ENCODE measurements at places on chromosomes 7 and 10.

GRCh38 chr7:32643194-32643593 lies 147.9 kb downstream of the AVL9 start:
- no peak for DNase-seq

- DNase-seq, result no peak
Observed at GRCh38 chr10:26090026-26090425, 126.5 kb upstream of the GAD2 start.

- DNase-seq, result no peak
Observed at GRCh38 chr10:70145166-70145665, 1.3 kb downstream of the TYSND1 start.

GRCh38 chr10:14536241-14537213 lies 205.8 kb upstream of the FRMD4A start:
- no peak for DNase-seq

DNA sequence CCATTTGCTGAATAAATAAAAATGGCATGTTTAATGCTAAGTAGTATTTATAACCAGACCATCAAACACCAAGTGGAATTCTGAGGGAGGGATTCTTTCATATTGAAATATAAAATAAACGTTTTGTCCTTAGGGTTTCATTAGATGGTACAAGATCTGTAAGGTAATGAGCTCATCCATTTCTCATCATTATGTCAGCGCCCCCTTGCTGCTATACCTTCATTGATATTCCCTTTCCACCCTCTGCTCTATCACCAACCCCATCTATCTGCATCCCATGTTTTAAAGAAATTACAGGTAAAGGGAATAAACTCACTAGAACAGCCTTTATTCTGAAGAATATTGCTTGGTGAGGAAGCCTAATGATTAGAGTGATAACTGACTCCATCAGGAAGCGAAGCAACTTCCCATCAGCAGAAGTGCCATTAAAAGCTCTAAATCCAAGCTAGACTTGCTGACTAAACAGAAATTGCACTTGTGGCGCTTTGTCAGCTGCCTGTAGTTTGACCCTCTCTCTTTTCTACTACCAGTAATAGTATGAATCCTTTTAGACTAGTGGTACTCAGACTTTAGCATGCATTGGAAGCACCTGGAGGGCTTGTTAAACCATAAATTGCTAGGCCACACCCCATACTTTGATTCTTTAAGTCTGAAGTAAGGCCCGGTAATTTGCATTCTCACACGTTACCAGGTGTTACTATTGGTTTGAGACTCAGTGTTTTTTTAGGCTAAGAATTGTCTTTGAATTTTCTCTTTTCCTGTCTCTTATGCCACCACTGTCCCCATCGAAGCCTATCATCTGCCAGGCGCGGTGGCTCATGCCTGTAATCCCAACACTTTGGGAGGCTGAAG lies 27.5 kb downstream of the ADD3 start:
- no peak for DNase-seq

DNA sequence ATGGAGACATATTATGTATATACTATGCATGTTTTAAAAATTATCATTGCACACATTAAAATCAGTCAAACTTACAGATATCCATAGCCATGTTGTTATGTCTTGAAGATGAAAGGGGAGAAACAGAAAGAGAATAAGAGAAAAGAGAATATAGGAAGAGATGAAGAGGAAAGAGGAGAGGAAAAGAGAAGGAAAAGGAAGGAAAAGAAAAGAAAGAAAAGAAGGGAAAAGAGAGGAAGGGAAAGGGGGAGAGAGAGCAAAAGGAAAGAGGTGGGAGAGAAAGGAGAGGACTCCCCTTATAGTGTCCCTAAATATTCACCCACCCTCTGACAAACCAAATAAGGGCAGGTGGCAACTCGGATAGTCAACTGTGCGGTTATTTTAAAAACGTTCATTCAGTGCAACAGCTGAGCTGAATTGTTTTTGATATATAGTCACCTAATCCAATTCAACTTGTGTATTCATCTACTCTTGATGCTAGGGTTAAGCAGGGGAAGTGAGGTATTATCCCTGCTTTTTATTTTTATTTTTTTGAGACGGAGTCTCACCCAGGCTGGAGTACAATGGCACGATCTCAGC lies 14.6 kb downstream of the SVIL start:
- DNase-seq, result no peak

DNA sequence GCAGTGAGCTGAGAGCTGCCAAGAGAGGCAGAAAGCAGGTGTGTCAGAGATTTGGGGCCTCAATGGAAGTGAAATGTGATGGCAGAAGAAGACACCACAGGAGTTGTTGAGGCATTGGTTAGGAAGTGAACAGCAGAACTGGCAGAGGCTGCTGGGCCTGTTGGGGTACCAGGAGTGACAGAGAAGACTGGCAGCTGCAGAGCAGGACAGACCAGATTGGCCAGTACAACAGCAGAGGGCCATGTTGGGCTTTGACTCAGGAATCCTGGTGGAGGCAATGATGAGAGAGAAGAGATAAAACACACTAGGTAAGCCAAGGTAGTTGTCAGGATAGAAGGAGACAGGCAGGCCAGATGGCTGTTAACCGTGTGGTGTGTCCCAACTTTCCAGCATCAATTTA lies 19.9 kb upstream of the HERPUD2 start:
- no peak for DNase-seq

DNA sequence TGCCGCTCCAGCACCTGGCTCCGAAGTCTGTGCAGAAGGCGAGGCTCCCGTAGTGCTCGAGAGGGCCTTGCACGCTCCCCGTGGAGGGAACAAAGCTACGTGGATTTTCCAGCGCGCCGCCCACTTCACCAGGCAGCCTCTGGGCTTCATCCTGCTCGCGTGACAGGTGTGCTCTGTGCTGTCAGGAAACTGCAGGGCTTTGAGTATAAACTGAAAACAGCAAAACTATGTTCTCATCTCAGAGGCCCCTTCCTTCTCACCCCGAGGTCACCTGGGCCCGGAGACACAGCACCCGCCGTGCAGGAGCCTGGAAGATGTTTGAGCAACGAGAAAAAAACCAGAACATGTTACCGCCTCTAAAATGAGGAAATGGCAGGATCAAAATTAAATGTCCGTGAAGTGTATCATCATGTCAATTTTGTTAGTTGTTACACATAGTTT lies 17.6 kb upstream of the GPR146 start:
- DNase-seq, result no peak

- DNase-seq, result no peak
Observed at GRCh38 chr10:86298501-86299001, 68.0 kb downstream of the GRID1 start.

DNA sequence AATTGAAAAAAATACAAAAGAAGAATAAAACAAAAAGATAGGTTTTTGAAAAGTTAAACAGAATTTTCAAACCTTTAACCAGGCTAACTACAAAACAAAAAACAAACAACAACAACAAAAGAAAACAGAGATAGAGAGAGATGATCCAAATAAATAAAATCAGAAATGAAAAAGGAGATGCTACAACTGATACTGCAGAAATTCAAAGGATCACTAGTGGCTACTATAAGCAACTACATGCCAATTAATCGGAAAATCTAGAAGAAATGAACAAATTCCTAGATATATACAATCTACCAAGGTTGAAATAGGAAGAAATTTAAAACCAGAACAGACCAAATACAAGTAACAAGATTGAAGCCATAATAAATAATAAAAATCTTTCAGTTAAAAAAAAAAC lies 326.8 kb upstream of the VSTM2A start:
- no peak for DNase-seq

DNA sequence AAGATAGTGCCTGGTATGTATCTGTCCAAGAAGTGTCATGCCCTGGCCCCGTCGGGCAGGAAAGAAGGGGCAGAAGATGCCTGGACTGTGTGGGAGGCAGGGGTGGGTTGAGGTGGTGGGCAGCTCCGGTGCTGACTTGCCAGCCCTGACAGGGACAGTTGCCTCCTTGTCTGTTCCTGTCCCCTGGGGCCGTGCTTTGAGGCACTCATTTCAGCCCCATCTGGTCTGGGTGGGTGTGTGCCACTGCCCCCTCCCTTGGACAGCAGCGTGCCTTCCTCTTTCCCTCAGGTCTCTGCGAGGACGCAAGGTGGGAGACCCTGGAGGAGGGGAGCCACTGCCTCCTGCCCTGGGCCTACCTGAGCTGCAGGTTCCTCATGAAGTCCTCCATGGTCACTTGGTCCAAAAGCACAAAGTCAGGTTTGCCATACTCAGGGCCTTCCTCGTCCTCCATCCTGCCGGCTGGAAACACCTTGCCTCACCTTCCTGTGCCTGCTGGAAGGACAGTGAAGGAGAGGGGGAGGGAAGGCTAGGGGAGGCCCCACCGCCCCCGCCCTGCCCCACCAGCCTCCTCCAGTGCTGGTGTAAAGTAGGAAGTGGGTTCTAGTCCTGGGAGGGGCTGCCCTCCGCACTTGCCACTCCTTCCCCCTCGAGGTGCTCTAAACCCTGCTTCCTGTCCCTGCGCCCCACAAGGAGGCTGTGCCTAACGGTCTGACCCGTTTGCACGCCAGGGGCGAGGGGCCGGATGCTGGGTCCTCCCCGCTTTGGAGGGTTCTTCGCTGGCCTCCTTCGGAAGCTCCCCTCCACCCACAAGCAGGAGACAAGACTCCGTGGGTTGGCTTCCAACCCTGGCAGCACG lies at the start of gene MYO1G:
MYO1G (minus strand) TSS at position 505 of the 856 bp plus-strand sequence; CDS start at position 451, 54 bp downstream.
- DNase-seq, result peak; percentile 73

DNA sequence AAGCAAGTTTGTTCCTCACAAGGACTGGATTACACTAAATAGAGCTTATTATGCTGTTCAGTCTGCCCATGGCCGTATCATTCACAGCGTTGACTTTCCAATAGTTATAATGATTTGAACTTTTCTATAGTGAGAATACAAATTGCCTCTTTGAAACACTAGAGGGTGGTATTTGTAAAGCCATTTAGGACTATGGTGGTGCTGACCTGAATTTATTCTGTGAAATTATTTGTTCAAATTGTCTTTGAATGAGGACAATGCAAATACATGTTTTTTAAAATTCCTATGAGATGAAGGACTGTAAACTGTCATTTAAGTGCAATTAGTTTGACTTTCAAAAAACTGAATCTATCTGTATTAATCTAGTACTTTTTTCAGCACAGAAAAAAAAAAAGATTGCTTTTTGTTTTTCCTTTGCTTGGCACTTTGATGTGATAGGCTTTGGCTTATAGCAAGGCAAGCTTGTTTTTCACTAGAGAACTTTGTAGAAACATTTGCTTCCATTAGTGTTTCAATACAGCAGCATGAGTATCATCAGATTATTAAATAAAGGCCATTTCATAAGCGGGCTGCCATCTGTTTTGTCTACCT lies 122.7 kb upstream of the TMEM229A start:
- DNase-seq, result no peak

- DNase-seq, result no peak
Observed at GRCh38 chr10:88411772-88412349, 171.3 kb downstream of the RNLS start.

DNA sequence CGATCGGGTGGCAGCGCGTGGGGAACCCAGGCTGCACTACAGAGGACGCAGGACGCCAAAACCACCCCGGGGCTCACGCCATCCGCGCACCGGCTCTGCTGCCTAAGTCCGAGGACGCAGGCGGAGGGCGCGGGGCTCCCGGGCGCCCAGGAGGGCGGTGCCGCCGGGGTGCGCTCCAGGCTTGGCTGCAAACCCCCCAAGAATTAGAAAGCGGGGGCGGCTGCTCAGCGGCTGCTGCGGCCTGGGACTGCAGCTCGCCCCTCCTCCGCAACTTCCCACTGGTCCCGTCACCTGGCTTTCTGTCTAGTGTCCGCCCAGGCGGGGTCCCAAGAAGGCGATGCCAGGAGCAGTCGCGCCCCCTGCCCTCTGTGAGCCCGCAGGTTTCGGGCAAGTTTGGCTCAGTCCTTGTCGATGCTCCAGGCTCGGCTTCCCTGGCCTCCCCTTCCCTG lies 1.7 kb upstream of the POU6F2 start:
- no peak for DNase-seq

DNA sequence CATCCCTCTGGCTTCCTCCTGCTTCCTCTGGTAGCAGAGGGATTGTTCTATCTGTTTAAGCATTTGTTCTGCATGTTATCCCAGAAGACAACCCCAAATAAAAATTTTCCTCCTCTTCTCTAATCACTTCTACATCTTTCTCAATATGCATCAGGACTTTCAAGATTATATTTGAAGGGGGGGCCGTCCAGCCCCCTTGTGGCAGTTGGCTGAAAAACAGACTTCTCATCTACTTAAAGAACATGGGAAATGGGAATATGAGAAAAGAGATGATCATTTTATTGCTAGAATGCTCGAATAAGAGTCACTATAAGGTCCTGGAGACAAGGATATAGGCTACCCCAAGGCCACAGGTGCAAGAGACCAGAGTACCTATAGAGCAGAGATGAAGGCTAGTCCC lies 466.0 kb downstream of the REEP3 start:
- no peak for DNase-seq

DNA sequence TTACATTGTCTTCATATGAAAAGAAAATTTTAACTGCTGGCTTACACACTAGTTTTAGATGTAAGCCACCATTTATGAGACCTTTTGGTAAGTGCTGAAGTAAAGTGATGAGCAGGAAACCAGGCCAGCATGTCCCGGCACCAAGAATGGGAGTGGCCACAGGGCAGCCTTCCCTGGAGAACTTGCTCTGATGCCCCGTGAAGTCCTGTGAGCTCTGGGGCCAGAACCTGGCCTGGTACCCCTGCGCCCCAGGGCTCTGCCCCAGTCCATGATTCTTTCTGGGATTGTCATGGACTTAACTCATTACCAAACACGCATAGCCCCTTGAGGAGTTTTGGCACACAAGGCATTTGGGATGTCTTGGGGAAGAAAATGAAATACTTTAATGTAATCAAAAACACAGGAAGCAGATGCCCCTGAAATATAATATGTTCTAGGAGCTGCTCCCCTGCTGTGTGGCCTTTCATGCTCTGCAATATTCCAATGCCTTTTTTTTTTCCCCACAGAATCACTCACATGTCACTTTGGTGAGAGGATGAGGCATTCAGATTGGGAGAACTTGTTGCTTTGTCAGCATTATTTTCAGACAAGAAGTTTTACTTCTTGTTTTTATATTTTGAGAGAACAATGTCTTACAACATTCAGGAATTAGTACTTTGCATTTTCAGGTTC lies 53.1 kb upstream of the CXCL12 start:
- no peak for DNase-seq

DNA sequence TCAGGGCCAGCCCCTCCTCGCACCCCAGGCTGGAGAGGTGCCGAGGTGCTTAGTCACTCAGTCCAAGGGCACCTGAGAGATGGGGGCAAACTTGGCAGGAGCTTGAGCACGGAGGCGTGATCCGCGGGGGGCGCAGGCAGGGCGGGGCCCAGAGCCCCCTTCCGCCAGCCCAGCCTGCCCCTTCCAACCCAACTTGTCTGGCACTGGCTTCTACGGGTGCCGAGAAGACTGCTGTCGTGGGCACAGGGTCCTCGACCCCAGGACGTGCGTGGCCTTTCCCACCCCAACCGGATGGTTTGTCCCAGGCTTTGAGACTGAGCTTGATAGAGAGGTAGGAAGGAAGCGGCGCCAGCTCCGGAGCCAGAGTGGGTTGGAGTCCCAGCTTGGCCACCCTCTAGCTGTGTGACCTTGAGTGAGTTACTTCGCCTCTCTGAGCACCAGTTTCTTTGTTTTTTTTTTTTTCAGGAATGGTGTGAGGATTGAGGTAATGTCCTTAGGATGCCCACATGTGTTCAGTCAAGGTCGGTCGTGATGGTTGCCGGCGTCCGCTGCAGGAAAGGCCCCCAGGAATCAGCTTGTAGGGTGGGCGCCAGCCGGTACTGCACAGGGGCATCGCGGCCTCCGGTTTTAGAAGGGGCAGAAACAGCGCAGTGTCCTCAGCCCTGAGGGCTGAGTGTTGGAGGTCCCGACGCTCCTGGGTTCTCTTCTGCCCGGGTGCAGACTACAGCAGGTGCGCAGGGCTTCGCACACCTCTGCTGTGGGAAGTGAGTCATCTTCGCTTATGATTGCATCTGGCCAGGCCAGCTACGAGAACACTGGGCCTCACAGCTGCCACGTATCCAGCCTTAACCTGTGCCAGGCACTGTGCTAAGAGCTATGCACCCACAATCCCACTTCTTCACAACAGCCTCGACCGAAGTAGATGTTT lies 28.6 kb upstream of the VAX1 start:
- DNase-seq, result no peak

Measured in stimulated activated CD8-positive, alpha-beta memory T cell treated with anti-CD3 and anti-CD28 coated beads, Interleukin-7, amount 100 ng/mL, for 24 hours (primary cell).